ENCODE measurements at places on chromosomes 11 and 22.

- no peak for DNase-seq
Measured at GRCh38 chr11:61985869-61986268, 18.4 kb upstream of the FTH1 start.

- no peak for DNase-seq
Measured at GRCh38 chr22:23903328-23903971, 9.3 kb downstream of the MIF start.

GRCh38 chr22:40056559-40056958 is 61.8 kb downstream of the FAM83F start:
- DNase-seq: no peak

GRCh38 chr22:46587061-46587460 is 33.1 kb upstream of the GRAMD4 start:
- no peak for DNase-seq

GRCh38 chr11:106275151-106275550 is 197.7 kb downstream of the AASDHPPT start:
- no peak for DNase-seq

- DNase-seq: no peak
Measured at GRCh38 chr22:27829620-27830019, 28.1 kb upstream of the MN1 start.
